ENCODE measurements at places on chromosomes 11 and 22.
A peak's percentile ranks its signal among the peaks of the same experiment; 100 is the strongest.

GRCh38 chr11:17702876-17703275, 16.5 kb upstream of the MYOD1 start:
- no peak for DNase-seq

DNA sequence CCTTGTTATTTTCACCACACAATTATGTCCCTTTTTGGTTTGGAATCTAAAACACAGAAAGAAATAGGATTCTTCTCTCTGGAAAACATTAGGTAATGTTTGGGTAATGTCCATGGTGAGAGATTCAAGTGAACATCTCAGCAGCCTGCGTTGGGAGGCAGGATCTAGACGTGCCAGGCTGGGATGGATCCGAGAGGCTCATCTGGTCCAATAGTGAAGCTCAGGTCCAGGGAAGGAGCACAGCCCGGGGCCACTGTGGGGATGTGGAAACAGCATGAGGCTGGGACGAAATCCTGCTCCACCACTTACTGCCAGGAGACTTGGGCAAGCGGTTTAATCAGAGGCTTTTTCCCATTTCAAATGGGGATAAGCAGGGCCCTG, 109.9 kb downstream of the CSNK2A3 start:
- no peak for DNase-seq

DNA sequence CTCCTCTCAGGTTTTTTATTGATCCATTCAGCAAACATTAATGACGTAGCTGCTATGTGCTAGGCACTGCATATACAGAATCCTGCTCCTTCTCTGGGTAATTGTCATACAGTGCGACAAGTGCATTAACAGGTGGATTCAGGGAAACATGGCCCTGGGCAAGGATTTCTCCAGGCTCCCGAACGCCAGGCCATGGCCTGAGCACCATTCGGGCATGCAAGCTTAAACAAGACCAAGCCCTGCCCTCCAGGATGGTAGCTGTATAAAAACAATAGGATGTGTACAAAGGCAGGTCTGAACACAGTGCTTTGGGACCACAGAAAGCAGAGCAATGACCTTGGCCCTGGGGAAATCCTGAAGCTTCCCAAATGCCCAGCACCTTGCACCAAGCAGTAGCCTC, 9.1 kb upstream of the SYT7 start:
- no peak for DNase-seq

- peak; percentile 58 for DNase-seq
These were observed 6.7 kb downstream of the NECTIN1 start for GRCh38 chr11:119722281-119722794.

GRCh38 chr11:77379253-77379652, 77.8 kb upstream of the GDPD4 start:
- no peak for DNase-seq

Data from endodermal cell (in vitro differentiated cells).